CMK (cell line): ENCODE measurements at places on chromosomes 2 and 18.

DNA sequence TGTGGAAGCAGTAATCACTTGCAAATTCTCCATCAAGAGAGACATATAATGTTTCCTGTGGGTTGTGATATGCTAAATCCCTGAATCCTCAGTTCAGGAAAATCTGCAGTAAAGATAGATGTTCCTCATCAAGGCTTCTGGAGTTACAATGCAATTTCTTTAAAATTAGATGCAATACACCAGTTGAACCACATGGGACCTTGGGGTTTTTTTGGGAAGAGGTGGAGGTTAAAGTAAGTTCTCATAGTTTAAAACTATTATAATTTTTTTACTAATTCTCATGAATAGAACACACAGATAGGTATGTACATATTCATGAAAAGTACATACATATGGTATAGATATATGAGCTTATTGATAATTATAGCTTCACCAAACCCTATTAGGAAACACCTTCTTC is 496.2 kb downstream of the SATB2 start:
- no peak for DNase-seq

GRCh38 chr2:189676471-189676870 is 2.0 kb downstream of the ANKAR start:
- DNase-seq, result no peak

- no peak for DNase-seq
Observed at GRCh38 chr2:239563561-239563960, 162.7 kb upstream of the HDAC4 start.

- DNase-seq, result no peak
Observed at GRCh38 chr18:23738151-23738550, 48.9 kb downstream of the LAMA3 start.

DNA sequence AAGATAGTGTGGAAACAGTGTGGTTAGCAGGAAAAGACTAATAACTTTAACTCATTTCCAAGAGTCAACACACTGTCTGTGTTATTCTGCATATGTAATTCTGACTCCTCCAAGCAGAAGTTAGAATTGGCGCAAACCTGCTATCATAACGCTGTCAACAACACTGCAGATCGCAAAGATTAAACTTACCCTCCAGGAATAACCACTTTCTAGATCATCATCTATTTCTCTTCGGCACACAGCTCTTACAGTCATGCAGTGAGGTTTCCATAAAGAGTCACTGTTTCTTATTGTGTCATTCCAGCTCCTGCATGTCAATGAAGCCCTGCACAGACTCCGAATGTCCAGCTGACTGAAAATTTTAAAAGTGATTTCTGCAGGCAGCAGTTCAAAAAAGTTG is 2.4 kb downstream of the FBXO48 start:
- no peak for DNase-seq

GRCh38 chr2:72678024-72678423 is 147.8 kb downstream of the EXOC6B start:
- no peak for DNase-seq

- DNase-seq, result no peak
Observed at GRCh38 chr2:56191617-56192016, 7.8 kb downstream of the CCDC85A start.

DNA sequence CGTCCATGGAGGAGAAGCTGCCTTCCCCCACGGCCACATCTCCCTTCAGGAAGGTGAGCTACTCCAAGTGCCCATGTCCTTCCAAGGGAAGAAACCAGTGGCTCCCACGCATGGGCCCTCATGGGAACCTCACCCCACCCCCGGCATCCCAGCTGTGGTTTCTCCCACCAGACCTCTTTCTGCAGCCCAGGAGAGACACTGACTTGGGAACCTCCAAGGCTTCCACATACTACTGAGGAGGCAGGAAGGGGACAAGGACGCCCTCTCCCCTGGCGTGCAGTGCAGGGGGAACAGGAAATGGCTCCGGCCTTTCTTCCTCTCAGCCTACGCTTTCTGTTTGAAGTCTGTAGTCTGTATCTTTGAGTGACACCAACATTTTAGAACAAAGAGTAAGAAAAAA is 104.5 kb upstream of the EPC2 start:
- DNase-seq, result no peak

- no peak for DNase-seq
Observed at GRCh38 chr18:27674411-27674810, 489.3 kb upstream of the CHST9 start.

GRCh38 chr2:224925061-224925809 is 117.0 kb downstream of the DOCK10 start:
- no peak for DNase-seq

GRCh38 chr2:197866455-197866854 is 62.1 kb downstream of the PLCL1 start:
- DNase-seq, result no peak

DNA sequence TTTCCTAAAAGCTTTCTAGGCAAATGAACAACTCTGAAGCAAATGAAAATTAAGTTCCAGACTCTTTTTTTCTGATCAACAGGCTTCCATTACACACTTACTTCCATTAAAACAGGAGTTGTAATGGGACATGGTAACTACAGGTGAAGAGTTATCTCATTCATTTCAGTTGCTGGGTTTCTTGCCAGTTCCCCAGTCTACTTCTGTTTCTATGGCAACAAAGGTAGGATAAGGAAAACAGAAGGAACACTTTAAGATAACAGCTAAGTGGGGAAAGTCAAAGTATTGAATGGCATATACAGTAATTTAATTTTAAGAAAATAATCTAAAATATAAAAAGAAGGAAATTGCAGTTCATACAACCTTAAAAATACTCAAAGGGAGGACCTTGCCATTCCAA is 25.1 kb downstream of the BAZ2B start:
- no peak for DNase-seq

GRCh38 chr2:198571393-198571792 is 767.0 kb downstream of the PLCL1 start:
- DNase-seq, result no peak

DNA sequence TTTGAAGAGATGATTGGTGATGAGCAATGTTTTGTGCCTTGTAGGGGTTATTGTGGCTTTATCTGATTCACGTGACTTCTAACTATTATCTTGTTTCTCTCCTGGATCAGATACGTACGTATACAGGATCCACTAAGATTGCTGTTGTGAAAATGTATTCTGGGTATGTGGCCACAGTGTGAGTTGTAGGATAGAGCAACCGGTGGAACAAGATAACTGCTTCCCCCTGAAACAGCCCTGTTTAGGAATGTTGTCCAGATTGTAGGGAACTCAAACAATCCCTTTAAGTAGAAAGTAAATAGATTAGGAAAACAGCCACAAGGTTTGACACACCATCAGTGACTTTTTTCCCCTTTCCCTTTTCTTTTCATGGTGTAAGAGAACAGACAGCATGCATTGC is 22.3 kb upstream of the MBOAT2 start:
- no peak for DNase-seq

DNA sequence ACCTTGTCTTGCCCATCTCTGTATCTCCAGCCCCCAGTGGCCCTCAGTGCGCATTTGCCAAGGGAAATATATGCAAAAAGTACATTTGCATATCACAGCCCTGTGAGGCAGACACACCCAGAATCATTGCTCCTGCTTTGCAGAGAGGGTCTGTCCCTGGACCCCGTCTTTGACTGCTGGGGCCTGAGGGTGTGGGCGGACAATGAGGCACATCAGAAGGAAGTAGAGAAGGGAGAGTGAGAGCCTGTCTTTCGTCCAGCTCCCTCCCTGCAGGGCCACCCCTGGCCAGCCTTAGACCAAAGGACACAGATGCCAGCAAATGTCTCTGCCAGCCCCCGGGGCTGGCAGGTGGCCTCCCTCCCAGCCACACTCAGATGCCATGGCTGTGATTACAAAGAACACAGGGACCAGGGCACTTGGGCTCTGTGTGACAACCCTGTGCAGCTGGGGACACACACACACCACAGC is 516.2 kb upstream of the MYT1L start:
- no peak for DNase-seq

- no peak for DNase-seq
Observed at GRCh38 chr18:35192415-35192814, 48.4 kb upstream of the ZNF397 start.

DNA sequence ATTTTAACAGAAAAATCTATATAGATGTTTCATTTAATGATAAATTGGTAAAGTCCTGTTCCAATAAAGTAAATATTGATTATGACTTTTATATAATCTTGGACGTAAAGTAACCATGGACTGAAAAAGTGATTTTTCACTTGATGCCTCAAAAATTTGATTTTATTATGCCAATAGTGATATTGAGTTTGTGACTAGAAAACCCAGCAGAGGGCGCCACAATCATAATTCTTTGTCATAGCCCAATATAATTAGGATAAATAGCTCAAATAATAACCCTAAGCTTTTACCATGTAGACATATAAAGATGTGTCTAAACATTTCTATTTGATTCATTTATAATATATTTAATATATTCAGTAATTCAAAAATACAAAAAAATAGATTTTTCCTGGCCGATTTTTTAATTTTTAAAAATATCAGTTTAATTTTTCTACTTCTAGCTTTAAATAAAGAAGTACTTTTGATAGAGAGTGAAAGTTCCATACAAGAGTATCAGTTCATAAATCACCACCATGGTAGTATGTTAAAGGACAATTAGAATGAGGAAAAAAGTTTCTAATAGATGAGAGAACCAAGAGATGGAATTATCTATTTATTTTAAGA is 30.7 kb downstream of the CAMKMT start:
- DNase-seq, result no peak

DNA sequence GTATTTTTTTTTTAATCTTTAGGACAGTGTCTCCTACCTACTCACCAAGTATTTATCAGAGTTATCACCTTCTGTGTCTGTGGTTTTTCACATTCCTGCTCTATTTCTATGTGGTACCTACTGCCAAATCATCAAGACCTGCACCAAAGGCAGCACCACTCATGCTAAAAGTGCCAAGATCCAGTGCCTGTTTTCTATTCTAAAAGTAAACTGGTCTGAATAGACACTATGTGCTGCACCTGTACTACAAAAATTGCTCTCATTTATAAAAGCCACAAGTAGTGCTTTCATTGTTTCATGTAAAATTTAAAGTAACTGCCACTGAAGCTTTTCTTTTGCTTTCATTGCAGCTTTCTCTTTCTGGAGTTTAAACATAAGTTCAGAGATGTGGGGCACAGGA is 103.9 kb upstream of the GULP1 start:
- no peak for DNase-seq

DNA sequence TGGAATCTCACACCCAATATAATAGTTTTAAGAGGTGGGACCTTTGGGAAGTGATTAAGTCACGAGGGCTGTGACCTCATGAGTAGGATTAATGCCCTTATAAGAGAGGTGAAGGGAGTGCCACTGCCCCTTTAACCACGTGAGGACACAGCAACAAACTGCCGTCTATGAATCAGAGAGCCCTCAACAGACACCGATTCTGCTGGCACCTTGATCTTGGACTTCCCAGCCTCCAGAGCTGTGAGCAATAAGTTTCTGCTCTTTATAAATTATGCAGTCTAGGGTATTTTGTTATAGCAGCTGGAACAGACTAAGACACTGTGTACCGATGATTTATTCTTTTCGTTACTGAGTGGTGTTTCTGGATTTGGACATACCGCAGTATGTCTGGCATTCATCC is 56.2 kb downstream of the RRM2 start:
- DNase-seq, result no peak

- DNase-seq, result no peak
Observed at GRCh38 chr2:71564361-71564760, 111.0 kb downstream of the DYSF start.

DNA sequence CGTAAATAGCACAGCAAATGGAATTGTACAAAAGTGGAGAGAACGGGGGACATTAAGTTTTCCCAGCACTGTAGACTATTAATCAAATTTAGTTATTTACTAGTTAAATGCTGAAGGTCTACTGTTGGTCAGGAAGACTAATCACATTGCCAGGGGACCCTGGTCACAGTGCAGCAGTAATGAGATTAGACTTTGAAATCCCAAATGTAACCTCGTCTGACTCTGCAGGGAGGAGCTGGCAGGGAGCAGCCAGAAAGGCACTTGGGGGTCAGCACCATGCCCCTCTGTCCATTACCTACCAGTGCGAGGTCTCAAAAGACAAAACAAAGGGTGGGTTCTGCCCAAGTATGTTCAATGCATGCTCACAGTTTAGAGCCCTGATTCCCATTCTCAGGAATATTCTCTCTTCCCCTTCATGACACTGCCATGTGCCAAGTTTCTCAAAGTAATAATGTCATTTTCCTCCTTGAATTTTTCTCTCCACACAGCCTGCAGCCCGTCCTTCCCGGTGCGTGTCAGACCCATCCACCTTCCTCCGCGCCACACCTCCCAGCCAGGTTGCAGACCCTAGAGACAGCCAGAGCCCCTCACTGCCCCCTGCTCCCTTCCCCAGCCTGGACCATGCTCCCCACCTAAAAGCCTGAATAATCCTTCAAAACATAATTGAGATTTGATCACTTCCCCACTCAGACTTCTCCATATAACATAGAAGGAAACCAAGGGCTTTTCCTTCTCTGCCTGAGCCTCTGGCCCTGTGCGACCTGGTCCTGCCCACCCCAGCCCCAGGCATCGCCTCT is 52.5 kb downstream of the TMEM18 start:
- DNase-seq, result no peak

GRCh38 chr18:26696308-26696707 is 148.0 kb upstream of the KCTD1 start:
- no peak for DNase-seq

- no peak for DNase-seq
Observed at GRCh38 chr2:210557721-210558120, 1.3 kb downstream of the CPS1 start.

- no peak for DNase-seq
Observed at GRCh38 chr2:170218456-170218855, 40.5 kb downstream of the MYO3B start.

DNA sequence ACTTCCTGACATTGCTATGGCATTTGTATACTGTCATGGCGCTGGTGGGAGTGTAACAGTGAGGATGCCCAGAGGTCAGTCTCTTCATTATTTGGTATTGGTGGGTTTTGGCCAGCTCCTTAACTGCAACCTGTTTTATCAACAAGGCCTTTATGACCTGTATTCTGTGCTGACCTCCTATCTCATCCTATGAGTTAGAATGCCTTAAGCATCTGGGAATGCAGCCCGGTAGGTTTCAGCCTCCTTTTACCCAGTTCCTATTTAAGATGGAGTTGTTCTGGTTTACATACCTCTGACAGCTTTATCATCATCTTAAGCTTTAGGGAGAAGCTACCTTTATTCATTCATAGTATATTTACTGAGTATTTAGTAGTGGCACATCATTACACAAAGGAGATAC is 103.8 kb downstream of the RAPGEF4 start:
- no peak for DNase-seq

DNA sequence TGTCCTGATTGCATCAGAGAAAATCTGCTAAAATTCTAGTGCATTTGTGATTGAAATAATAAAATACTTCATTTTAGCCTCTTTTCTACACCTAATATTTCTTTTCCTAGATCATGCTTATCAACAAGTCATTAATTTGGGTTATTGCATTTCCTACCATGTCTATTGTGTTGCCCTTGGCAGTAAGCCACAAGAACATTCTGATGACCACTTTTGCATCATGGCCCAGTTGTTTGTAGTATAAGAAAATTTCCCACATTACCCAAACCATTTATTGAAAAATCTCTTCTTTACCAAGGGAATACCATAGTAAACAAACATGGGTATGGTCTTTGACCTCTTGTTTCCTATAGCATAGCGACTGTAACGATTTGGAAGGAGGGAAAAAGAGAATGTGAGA is 76.3 kb downstream of the R3HDM1 start:
- no peak for DNase-seq
